LHCN-M2 (cell line): ENCODE measurements at places on chromosomes 4 and X. TPM values are rescaled to one million over a fixed set of nuclear protein-coding genes. Genes with fewer than 3 reads are reported as not detected.

- no peak for DNase-seq
These were observed 1268.6 kb downstream of the FAM133A start for GRCh38 chrX:94942603-94943002.

DNA sequence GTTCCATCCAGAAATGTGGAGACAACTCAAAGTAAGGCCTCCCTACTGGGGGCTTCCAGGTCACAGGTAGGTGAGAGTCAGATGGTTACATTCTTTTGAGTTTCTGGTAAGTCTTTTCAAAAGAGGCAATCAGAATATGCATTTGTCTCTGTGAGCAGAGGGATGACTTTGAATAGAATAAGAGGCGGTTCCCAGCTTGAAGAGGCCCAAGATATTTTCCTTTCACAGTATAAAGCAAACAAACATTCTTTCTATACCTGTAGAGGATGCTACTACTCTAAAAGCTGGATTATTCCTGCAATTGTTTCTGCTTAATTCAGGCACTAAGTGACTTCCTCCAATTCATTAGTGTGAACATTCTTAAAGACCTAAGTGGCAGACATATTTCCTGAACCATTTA is 44.4 kb downstream of the DIAPH2 start:
- no peak for DNase-seq

DNA sequence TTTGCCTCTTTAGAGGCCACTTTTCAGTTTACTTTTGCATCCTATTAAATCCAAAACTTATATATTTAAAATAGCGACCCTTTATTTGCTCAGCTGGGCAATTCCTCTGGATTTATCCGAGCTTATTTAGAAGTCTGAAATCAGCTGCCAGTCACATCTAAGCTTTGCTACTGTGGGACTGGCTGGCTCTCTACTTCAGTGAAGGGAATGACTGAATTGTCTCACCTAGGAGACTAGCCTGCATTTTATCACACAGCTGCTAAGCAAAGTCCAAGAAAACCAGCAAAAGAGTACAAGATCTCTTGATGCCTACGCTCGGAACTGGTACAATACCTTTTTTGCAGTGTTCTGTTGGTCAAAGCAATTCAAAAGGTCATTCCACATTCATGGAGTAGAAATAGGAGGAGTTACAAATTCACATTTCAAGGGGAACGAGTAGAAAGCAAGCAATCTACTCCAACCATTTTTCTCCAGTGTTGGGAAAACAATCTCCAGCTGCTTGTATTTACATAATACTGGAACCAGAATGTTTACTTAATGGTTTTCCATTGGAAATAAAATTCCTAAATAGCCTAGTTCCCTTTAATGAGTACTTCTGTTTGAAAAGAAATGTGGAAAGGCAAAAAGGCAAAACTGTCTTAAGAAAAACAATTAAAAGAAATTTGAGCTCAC is 160.2 kb downstream of the MAGEB5 start:
- no peak for DNase-seq

DNA sequence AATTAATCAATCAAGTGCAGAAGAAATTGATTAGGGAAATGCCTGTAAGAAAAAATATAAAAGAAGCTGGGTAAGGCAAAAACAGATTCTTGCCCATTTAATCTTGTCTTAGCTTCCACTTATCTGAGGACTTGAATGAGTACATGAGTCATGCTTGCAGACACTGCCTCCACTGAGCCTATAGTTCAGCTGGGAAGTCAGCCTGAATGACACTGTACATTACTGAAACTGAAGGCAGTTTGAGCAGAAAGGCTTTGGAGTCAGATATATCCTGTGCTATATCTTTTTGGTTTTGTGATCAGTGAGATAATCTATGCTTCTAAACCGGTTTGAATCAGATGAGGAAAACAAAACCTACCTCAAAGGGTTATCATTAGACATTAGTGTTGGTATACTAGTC is 61.3 kb downstream of the NUDT11 start:
- DNase-seq, result no peak

SPATA4 gene
- total RNA-seq, result 0.11 TPM in 1 of 2 replicates, not detected in the other

GRCh38 chr4:76279462-76279861 is 27.1 kb upstream of the STBD1 start:
- no peak for DNase-seq

- no peak for DNase-seq
These were observed 167.8 kb downstream of the ZNF330 start for GRCh38 chr4:141388481-141388880.

- no peak for DNase-seq
These were observed 340.1 kb upstream of the NR3C2 start for GRCh38 chr4:148782284-148782683.

DNA sequence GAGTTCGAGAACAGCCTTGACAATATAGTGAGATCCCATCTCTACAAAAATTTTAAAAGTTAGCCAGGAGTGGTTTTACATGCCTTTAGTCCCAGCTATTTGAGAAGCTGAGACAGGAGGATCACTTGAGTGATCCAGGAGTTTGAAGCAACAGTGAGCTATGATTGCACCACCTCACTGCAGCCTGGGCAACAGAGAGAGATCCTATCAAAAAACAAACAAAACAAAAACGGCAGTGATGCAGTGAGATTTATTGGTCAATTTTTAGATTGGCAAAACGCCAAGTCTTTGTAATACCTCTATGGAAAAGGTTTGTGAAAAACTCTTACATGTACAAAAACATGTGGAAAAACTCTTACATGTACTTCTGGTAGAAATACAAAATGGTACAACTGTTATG is 91.3 kb downstream of the PTPN13 start:
- DNase-seq, result peak; percentile 0

FAM9B gene
- 0.06 and 0.17 TPM in 2 replicates for total RNA-seq

GRCh38 chr4:90061881-90062280 is 65.3 kb upstream of the CCSER1 start:
- DNase-seq, result no peak

DNA sequence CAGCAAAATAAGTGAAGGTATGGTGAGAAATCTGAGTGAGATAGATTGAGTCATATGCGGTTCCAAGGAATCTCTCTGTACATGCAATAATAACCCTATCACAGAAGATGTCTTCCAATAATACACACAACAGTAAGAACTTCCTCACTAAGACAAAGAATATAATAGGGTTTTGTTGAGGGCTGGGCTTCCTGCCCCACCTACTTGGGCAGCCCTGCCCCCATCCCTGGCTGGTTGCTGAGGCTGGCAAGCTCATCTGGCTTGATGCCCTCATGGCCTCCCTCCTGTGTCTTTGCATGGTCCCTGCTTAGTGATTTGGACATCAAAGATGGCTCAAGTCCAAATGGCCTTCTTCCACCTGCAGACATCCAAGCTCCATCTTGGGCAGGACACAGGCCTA is 2.7 kb downstream of the GEMIN8 start:
- peak; percentile 14 for DNase-seq

CXCL10 gene
- total RNA-seq, result not detected in 2 replicates

GJB1 gene
- not detected in 2 replicates for total RNA-seq

UCP1 gene
- total RNA-seq, result not detected in 2 replicates

GRCh38 chrX:9851890-9852289 is 65.7 kb downstream of the SHROOM2 start:
- DNase-seq, result no peak

DNA sequence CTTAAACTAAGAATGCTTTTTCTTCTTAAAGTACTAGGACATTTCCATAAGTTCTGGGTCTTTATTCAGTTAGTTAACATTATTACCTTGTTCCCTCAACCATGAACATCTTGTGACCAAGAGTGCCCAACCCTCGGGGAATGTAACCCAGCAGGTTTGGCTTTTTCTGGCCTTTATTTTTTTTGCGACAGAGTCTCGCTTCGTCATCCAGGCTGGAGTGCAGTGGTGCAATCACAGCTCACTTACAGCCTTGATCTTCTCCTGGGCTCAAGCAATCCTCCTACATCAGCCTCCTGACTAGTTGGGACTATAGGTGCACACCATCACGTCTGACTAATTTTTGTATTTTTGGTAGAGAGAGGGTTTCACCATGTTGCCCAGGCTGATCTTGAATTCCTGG is 65.1 kb downstream of the USP11 start:
- DNase-seq, result no peak

QRFPR gene
- not detected in 2 replicates for total RNA-seq

DNA sequence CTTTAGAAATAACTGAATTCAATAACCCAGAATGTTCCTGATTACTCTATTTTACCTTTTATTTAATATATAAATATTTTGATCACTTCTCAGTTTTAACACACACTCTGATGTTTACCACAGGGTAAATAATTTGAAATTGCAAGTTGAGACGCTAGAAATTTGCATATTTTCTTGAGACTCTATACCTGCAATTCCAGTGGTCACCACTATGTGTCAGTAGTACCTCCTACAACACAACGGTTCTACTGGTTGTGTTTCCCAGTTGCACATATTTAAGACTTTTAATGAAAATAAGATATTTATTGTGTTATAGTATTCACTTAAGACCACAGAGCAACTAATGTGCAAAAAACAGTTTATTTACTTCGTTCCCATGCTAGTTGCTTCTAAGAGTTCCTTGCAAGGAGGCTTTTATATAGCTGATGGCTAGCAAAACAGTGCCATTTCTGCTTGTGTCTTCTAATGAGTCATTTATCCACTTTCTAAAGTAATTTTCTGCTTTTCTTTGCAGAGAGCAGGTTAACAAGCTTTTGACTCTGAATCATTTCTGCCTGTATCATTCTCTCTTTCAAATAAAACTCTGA is 98.9 kb upstream of the PDLIM3 start:
- peak; percentile 17 for DNase-seq

FAAH2 gene
- not detected in 2 replicates for total RNA-seq

DNA sequence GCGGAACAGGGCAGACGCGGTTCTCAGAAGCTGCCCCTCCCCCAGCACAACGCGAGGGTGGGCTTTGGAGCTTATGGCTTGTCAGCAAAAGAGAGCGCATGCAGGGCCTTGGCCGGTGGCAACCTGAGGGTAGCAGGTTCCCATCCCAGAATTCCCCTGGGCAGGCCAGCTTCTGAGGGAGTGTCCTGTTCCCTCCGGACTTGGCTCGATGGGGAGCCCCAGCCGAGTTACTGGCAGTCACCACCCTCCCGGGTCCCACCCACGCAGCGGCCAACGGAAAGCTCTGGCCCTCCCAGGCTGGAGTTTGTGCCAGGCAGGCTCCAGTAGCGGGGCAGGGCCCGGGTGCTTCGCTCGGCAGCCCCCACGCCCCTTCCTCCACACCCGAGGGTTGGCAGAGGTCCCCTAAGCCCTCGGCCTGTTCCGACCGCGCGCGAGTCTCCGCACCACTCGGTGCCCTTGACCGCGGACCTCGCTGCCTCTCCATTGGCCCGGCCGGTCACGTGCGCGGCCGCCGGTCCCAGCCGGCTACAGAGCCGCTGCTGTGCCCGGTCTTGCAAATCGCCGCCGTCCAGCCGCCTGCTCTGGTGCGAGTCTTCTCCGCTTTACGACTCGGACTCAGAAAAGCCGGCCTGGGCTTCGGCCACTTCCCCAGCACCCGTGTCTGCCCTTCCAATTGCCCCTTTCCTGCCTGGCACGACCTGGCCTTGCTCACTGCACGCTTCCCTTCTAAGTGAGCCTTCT is 20.9 kb upstream of the MTM1 start:
- peak; percentile 49 for DNase-seq

DNA sequence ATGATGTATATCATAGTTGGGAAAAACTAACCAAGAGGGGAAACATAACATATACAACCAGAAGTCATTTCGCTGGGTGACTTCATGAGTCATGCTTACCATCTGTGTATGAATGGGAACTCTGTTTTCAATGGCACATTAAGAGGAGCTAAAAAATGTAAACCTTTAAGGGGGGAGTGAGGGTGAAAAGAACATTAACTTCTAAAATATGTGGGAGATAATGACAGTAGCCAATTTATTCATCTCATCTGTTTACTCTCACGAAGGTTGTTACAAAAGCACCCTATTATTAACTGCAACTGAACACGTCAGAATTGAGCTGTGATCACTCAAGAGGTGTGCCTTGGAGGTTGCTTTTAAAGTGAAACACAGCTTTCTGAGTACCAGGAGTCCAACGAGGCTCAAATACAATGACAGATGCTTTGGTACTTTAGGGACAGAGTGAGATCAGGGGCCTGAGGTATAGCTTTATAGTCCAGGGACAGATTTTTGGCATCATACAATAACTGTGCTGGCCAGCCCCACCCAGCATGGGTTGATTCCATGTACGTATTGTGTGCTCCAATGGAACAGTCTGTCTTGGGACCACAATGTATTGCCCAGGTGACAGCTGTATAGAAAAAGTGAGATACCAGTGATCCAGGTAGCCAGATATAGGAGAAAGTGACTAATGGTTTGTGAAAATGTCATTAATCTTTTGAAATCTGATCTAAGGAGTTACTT is 107.3 kb downstream of the AMMECR1 start:
- DNase-seq, result peak; percentile 66

DNA sequence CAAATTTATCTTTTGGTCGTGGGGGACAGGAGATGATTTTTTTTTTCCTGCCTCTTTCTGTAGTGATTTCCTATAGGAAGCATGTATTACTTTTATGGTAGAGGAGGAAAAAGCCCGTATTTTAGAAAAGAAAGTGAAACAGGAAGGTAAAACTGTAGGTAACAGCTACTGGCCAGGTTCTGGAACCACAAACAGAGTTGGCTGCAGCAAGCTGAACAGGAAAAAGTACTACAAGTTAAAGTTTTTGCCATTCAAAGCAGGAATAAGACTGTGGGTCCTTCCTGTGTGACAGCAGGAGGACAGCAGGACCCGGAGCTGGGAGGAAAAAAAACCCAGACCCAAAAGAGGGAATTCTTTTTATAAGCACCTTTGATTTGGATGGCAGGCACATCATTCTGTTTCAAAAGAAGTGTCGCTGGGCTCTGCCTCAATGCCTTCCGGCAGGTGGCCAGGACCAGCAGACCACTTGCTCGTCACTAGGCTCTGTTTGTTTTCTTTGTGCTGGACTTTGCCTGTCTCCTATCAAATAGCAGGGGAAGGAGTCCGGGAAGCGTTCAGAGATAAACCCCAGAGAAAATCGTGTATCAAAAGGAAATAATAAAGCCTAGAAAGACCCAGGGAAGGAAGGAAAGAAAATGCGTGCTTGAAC is 277.9 kb downstream of the ADGRA3 start:
- DNase-seq, result no peak

GRCh38 chrX:10079231-10079630 is 77.5 kb upstream of the CLCN4 start:
- DNase-seq, result no peak

DNA sequence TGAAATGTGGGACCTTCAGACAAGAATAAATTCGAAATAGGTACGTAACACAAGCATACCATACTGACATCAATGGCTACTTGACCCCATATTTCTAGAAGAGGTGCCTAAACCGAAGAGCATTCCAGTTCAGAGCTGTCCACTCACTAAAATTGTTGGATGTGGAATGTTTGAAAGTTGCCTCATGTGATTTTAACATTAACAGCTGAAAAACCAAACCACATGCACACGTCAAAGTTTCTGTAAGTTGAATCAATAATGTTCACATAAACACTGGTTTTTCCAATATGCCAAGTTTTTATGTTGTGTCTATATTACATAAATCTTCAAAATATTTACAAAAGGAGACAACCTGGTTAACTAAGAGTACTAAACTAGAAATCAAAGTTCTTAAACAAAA is 3.5 kb downstream of the UBE2D3 start:
- peak; percentile 42 for DNase-seq

CFAP47 gene
- total RNA-seq, result not detected in 2 replicates

DNA sequence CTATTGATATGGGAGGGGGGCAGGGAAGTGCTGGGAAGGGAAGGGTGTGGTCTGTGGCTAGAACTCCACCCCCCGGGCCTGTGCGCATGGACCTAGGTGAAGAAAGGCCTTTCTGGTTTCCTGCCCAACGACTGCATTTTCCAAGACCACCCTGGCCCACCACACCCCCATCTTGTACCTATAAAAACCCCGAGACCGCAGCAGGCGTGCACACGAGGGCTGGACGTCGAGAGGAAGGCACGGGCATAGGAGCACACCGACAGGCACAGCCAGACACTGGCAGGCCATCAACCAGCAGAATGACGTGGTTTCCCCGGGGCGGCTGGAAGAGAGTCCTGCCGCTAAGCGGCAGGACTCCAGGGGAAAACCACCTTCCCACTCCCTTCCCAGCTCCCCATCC is 981.1 kb downstream of the PCDH7 start:
- DNase-seq, result no peak
